ENCODE measurements at places on chromosomes 11 and 22. TPM values are rescaled to one million over a fixed set of nuclear protein-coding genes. Genes with fewer than 3 reads are reported as not detected.
A peak's percentile ranks its signal among the peaks of the same experiment; 100 is the strongest.

Gene PPARA
- total RNA-seq: 16.0 TPM

Gene MUC2
- not detected for total RNA-seq

Gene UPB1
- total RNA-seq: 0.15 TPM

- H3K27me3 ChIP-seq: peaks cover 13% of the 10 kb centered on the region
- no peak for DNase-seq
- no peak overlapping the region for H3K4me3 ChIP-seq
- H3K36me3 ChIP-seq: no peaks in the 10 kb centered on the region
- no peak overlapping the region for H3K27ac ChIP-seq
Measured at GRCh38 chr22:48070760-48071159, 1308.3 kb downstream of the TBC1D22A start.

Gene RSF1
- total RNA-seq: 64.2 TPM

- no peak for DNase-seq
- H3K27me3 ChIP-seq: no peaks in the 10 kb centered on the region
- peak overlapping the region; percentile 95 for H3K27ac ChIP-seq
- H3K4me1 ChIP-seq: peaks cover 56% of the 10 kb centered on the region
- H3K4me3 ChIP-seq: peak overlapping the region; percentile 48
Measured at GRCh38 chr11:73147771-73148681, 5.9 kb upstream of the FCHSD2 start.

- H3K4me3 ChIP-seq: no peak overlapping the region
- no peak overlapping the region for H3K27ac ChIP-seq
- H3K27me3 ChIP-seq: no peaks in the 10 kb centered on the region
- no peaks in the 10 kb centered on the region for H3K36me3 ChIP-seq
- no peaks in the 10 kb centered on the region for H3K4me1 ChIP-seq
Measured at GRCh38 chr11:55714982-55715888, 53.2 kb downstream of the OR4C6 start.

- H3K4me1 ChIP-seq: peaks cover 26% of the 10 kb centered on the region
- no peak overlapping the region for H3K4me3 ChIP-seq
- no peaks in the 10 kb centered on the region for H3K27me3 ChIP-seq
- no peak for DNase-seq
- no peaks in the 10 kb centered on the region for H3K36me3 ChIP-seq
Measured at GRCh38 chr11:128860571-128861361, 6.3 kb downstream of the KCNJ1 start.

GRCh38 chr22:46212195-46212594 lies 37.9 kb downstream of the CDPF1 start:
- no peak for DNase-seq
- H3K27ac ChIP-seq: no peak overlapping the region

- H3K4me1 ChIP-seq: peaks cover 18% of the 10 kb centered on the region
- no peak for DNase-seq
- no peak overlapping the region for H3K4me3 ChIP-seq
Measured at GRCh38 chr11:68575025-68575665, 109.2 kb upstream of the GAL start.

DNA sequence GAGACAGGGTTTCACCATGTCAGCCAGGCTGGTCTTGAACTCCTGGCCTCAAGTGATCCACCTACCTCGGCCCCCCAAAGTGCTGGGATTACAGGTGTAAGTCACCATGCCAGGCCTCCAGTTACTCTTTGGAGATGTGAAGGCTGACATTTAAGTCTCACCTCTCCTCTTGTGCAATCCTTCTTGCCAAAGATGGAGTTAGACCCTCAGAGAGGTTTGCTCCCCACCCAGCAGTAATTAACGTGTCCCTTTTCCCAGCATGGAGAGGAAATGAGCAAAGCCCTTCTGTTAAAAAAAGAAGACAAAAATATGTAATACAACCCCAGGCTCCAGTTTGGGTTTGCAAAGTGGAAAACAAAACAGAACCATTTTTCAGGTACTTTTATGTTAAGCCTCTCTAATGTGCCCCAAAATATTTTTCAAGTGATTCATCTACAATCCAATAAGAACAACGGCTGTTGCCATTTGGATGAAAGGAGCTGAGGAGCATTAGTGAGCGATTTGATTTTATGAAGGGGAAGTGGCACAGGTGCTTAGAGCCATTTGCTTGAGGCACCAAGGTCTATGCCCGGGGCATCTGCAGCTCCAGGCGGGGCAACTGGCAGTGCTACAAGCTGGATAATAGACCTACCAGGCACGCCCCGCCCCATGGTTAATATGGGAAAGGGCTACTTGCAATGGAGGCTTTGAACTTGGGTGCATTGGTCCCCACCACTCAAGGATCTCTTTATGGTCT lies 57.2 kb downstream of the GRIK4 start:
- H3K36me3 ChIP-seq: no peaks in the 10 kb centered on the region
- peak; percentile 33 for DNase-seq
- peaks cover 15% of the 10 kb centered on the region for H3K4me1 ChIP-seq

- H3K4me3 ChIP-seq: no peak overlapping the region
- no peak overlapping the region for H3K27ac ChIP-seq
- H3K4me1 ChIP-seq: no peaks in the 10 kb centered on the region
- H3K27me3 ChIP-seq: peaks cover 23% of the 10 kb centered on the region
Measured at GRCh38 chr11:131816051-131816450, 445.6 kb downstream of the NTM start.

Gene BARX2
- not detected for total RNA-seq

Gene MMP8
- total RNA-seq: not detected

Gene DSCAML1
- total RNA-seq: not detected

DNA sequence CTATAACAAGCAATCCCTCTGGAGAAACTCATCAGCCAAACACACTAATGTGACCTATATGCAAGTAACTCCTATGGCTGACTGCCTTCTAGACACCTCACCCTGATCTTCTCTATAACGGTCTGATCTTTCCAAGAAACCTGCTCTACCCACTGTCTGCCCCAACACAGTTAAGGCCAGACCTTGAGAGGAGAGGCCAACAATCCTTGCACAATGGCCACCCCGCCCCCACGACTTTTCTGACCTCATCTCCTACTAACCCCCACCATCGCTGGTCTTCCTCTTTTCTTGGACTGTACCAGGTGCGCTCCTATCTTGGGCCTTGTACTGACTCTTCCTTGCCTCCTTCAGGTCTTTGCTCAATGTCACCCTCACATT lies 12.5 kb downstream of the HIRA start:
- H3K4me3 ChIP-seq: no peak overlapping the region
- no peak overlapping the region for H3K27ac ChIP-seq
- no peak for DNase-seq
- peaks cover 1% of the 10 kb centered on the region for H3K36me3 ChIP-seq
- peaks cover 19% of the 10 kb centered on the region for H3K4me1 ChIP-seq

DNA sequence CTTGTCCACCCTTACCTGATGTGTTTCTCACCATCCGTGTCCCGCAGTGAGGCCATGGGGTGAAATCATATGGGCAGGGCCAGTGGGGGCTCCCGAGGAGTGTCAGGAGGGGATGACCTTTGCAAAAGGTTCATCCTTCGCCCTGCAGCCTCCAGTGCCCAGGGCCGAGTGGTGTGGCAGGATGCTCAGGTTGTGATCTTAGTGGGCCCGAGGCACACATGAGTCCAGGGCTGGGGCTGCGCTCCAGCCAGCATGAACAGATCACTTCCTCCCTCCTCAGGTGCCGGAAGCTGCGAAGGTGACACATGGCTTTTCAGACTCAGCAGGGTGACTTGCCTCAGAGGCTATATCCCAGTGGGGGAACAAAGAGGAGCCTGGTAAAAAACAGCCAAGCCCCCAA lies 2.8 kb upstream of the FKBP2 start:
- H3K27ac ChIP-seq: peak overlapping the region; percentile 65
- no peaks in the 10 kb centered on the region for H3K27me3 ChIP-seq
- H3K36me3 ChIP-seq: peaks cover 7% of the 10 kb centered on the region
- no peak for DNase-seq

Gene MFRP
- total RNA-seq: not detected

- peaks cover 3% of the 10 kb centered on the region for H3K36me3 ChIP-seq
- H3K4me3 ChIP-seq: no peak overlapping the region
- peaks cover 18% of the 10 kb centered on the region for H3K4me1 ChIP-seq
- DNase-seq: no peak
- H3K27ac ChIP-seq: no peak overlapping the region
Measured at GRCh38 chr11:65043881-65044501, 3.0 kb downstream of the SAC3D1 start.

DNA sequence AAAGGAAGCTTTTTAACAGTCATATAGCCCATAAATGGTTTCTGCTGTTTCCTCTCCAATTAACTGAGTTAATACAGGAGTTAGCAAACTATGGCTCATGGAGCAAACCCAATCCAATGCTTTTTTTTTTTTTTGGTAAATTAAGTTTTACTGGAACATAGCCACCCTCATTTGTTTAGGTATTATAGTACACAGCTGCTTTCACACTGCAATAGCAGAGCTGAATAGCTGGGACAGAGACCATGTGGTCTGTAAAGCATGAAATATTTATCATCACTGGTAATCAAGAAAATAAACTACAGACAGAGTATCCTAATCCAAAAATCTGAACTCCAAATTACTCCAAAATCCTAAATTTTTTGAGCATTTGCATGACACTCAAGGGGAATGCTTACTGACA lies 53.7 kb downstream of the RDX start:
- no peak for DNase-seq
- H3K4me3 ChIP-seq: no peak overlapping the region
- H3K27ac ChIP-seq: no peak overlapping the region
- H3K4me1 ChIP-seq: no peaks in the 10 kb centered on the region
- H3K36me3 ChIP-seq: peaks cover 14% of the 10 kb centered on the region

GRCh38 chr22:23077627-23078461 lies 7.5 kb downstream of the GNAZ start:
- H3K4me1 ChIP-seq: peaks cover 2% of the 10 kb centered on the region
- H3K36me3 ChIP-seq: no peaks in the 10 kb centered on the region
- no peak overlapping the region for H3K4me3 ChIP-seq
- H3K27me3 ChIP-seq: no peaks in the 10 kb centered on the region
- no peak for DNase-seq
- H3K27ac ChIP-seq: no peak overlapping the region

DNA sequence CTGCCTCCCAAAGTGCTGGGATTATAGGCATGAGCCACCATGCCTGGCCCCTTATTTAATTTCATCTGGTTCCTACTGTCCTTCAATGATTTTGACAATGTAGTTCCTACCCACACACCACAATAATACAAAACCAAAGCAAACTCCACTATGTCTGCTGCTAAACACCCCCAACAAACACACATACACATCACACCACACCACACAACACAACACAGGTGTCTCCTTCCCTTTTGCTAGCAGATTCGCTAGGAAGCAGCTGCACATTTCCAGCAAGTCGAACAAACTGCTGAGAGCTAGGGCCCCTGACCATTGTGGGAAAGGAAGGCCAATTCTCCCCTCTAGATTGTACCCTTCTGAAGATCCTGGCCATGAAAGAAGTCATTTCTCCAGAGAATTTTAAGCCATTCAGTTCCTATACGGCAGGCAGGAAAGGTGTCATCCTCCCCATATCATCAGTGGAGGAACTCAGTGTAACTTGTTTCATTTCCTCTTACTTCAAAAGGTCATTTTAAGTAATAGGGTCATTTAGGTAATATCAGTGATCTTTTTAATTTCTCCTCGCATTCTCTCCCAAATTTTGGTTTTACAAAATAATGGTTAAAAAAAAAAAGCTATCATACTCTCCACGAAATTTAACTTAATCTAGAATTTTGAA lies 18.5 kb downstream of the NUMA1 start:
- H3K4me1 ChIP-seq: peaks cover 13% of the 10 kb centered on the region
- no peaks in the 10 kb centered on the region for H3K36me3 ChIP-seq
- DNase-seq: no peak
- no peak overlapping the region for H3K27ac ChIP-seq
- H3K4me3 ChIP-seq: no peak overlapping the region

DNA sequence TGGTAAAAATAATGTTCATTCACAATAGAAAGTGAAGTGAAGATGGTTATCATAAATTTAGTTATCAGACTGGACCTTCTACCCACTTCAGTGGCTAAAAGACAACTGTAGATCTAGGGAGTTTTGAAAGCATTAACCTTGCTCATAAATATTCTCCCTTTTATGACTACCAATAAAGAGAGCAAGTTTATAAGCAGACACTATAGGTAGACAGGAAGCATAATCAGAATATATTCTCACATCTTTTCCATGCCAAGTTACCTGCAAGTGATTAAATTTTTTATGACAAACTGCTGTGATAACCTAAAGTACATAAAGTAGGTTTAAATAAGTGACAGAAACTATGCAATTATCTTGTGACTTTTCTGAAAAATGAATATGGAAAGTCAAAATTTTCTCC lies 62.5 kb downstream of the LUZP2 start:
- H3K4me3 ChIP-seq: no peak overlapping the region
- no peak for DNase-seq
- H3K27ac ChIP-seq: no peak overlapping the region

Gene YPEL4
- not detected for total RNA-seq

Gene ATP6V1E1
- 120 TPM for total RNA-seq

GRCh38 chr11:120229451-120230424 lies 10.2 kb upstream of the POU2F3 start:
- H3K27me3 ChIP-seq: peaks cover 18% of the 10 kb centered on the region
- H3K36me3 ChIP-seq: peaks cover 2% of the 10 kb centered on the region
- H3K4me3 ChIP-seq: no peak overlapping the region
- no peak for DNase-seq
- peaks cover 11% of the 10 kb centered on the region for H3K4me1 ChIP-seq

GRCh38 chr11:74672956-74673692 lies 58.1 kb downstream of the CHRDL2 start:
- no peak for DNase-seq
- H3K4me1 ChIP-seq: peaks cover 30% of the 10 kb centered on the region
- H3K4me3 ChIP-seq: peak overlapping the region; percentile 11

Gene C11orf86
- not detected for total RNA-seq

DNA sequence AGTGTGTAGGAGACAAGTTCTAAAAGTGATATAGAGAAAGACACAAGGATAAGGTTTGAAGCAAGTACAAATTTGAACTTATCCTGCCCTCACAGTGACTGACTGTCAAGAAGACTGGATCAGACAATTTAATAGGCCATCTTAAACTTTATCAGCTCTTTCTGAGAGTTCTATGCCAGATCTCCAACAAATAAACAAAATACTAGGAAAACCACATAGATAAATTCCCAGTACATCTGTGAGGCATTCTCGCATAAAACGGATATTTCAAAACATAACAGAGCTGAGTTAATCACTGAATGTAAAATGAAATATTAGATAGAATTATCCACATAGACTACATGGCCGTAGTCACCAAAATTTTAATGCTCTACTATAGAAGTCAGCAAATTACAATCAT lies 120.9 kb upstream of the LUZP2 start:
- no peaks in the 10 kb centered on the region for H3K4me1 ChIP-seq
- no peak for DNase-seq
- no peaks in the 10 kb centered on the region for H3K27me3 ChIP-seq
- H3K36me3 ChIP-seq: no peaks in the 10 kb centered on the region
- no peak overlapping the region for H3K27ac ChIP-seq

DNA sequence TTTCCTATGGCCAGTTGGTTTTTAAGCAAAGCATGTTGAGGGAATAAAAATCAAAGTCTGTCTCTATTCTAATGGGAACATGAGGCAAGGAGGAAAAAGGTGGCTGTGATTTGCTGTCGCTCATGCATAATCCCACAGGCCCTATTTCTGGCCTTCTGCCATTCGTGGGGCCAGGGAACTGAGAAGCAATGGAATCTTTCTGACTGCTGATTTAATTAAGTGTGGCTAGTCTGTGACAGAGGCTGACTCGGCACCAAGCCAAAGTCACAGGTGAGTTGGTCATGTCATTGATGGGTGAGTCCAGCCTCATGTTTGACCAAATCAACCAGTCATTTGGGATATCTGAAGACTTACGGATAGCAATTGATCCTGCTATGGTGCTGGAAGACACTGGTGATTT lies 429.3 kb upstream of the CADM1 start:
- no peak overlapping the region for H3K27ac ChIP-seq
- no peak overlapping the region for H3K4me3 ChIP-seq
- H3K36me3 ChIP-seq: no peaks in the 10 kb centered on the region
- H3K27me3 ChIP-seq: peaks cover 7% of the 10 kb centered on the region

Gene EHBP1L1
- total RNA-seq: 82.0 TPM
